Right renal pelvis (tissue), 4 donors: ENCODE measurements at places on chromosomes 11 and 22.

DNA sequence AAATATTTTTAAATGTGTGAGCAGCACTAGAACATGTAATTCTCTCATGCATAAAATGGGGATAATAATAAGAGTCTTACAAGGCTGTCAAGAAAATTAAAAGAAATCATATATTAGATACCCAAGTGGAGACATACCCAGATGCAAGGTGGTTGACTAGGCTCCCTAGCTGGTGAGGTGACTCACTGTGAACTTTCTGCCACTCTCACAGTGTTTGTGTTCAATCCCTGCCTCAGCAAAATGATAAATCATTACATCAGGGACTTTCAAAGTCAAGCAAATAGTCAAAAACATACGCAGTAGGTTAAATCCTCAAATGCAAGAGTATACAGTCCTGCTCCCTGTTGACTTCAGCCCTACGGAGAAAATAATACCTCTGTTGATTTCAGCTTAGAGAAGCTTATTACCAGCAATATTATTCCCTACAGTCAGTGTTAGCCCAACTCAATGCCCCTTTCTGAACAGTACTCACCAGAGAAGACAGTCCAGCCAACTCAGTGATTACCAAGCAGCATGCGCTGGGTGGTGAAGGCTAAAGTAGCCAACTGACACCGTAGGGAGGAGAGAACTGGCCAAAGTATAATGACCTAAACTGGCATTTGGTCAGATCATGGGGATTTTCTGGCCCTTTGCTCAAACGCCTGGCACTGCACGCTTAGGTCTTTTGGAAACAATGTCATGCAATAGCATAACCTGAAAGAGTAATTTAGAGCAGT is 73.1 kb upstream of the BARX2 start:
- no peak for DNase-seq

DNA sequence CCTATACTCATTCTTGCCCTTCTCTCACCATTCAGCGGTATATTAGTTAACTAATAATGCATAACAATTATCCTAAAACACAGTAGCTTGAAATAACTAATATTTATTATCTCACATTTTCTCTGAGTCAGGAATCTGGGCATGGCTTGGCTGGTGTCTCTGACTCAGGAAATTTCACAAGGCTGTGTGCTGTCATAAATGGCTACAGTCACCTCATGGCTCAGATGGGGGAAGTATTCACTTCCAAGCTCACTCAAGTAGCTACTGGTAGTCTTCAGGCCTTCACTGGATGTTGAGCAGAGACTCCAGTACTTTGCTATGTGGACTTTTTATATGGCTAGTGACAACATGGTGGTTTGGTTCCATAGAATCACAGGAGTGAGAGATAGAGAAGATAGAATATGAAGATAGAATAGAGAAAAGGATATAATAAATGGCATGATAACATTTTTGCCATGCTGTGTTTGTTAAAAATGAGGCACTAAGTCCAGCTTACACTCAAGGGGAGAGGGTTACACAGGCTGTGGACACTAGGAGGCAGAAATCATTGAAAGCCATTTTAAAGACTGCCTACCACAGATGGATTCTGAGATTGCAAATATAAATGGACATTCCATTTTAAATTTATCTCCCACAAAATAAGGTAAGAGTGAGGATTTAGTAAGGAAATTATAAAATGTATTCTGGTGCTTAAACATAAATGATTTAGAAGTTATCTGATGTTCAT is 997.8 kb upstream of the CHORDC1 start:
- DNase-seq = no peak

GRCh38 chr11:115598257-115598901 is 94.2 kb upstream of the CADM1 start:
- DNase-seq = no peak

- no peak for DNase-seq
These were observed 16.2 kb upstream of the EIF4G2 start for GRCh38 chr11:10824888-10825287.

DNA sequence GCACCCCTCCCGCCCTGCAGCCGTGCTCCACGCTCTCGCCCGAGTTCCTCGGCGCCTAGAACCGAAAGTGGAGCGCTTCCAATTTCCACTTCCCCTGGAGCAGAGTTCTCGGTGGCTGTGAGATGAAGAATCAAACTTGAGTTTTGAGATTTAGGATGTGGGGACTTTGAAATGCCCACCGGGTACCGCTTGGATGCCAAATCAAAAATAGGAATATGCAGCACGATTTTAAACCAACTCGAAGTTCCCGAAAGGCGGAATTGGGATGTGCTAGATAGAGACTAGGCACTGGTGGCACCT is 569 bp downstream of the POLA2 start:
- no peak for DNase-seq

GRCh38 chr11:11481371-11481770 is 128.3 kb upstream of the CSNK2A3 start:
- DNase-seq = no peak

DNA sequence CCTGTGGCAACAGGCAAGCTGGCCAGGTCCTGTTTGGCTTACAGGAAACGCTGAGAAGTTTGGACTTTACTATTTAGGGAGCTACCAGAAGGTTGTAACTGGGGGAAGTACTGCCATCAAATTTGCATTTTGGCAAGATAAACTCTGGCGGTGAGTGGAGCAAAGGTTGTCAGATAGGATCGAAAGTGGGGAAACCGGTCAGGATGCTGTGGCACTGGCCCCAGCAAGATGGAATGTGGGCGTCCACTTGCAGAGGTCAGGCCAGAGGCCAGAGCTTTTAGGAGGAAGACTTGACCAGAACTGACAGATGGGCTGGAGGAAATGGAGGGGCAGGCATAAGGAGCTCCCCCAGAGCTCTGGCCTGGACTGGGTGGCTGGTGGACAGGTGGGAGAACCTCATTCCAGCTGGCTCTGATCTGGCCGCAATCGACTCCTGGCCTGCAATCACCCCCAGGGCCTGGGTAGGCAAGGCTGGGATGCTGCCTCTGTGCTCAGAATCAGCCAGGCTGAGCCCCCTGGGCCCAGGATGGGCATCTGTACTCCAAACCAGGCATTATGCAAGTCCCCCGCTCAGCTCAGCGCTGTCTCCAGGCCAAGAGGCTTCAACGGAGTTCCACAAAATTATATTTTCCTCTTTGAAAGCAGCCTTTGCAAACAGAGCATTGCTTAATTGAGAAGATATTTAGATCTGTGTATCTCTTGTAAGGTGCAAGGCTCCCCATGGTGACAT is 178.3 kb upstream of the NECTIN1 start:
- DNase-seq = no peak

GRCh38 chr11:125300791-125301218 is 136.3 kb downstream of the PKNOX2 start:
- DNase-seq = no peak

GRCh38 chr11:118318124-118318523 is 13.6 kb downstream of the CD3E start:
- DNase-seq = no peak

DNA sequence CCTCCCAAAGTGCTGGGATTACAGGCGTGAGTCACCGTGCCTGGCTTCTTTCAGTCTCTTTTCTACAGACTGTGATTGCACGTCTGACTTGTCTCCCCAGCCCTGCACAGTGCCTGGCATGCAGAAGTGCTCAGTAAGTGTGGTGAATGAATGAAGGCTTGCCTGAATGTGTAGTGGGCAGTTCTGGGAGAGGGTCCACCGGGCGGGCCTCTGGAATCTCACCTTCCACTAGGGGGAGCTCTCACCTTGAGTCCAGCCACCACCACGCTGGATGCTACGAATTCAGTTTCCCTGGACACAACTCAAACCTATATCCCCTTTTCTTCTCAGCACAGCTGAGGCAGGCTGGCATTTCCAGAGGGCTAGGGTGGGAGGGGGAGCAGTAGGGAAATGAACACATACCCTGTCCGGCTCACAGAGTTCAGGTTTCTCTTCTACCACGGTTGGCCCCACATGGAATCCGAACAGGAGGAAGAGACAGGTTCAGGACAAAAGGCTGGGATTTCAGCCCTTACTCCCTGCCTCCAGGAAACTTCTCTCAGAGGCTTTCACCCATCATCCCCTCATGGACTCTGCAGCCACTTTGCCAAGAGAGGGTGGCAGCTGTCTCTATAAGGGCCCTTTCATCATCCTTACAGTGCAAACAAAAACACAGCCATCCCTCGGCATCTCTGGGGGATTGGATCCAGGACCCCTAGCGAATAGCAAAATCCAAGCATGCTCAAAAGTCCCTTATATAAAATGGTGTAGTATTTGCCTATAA is 86.8 kb downstream of the NECTIN1 start:
- DNase-seq = no peak
